Right ventricle myocardium inferior (tissue), 1 donor: ENCODE measurements at places on chromosomes 2 and 18. TPM values are rescaled to one million over a fixed set of nuclear protein-coding genes. Genes with fewer than 3 reads are reported as not detected.

NMUR1 gene
- 0.38 TPM for total RNA-seq

GRCh38 chr2:120251880-120252224 is 800 bp upstream of the RALB start:
- DNase-seq, result no peak

- no peak for DNase-seq
Measured at GRCh38 chr2:206824087-206824618, 58.7 kb downstream of the FASTKD2 start.

GRCh38 chr2:60629801-60630385 is 76.4 kb upstream of the BCL11A start:
- DNase-seq, result no peak

- no peak for DNase-seq
Measured at GRCh38 chr18:13541621-13542519, 184.5 kb downstream of the FAM210A start.

- no peak for DNase-seq
Measured at GRCh38 chr2:33672896-33673295, 73.8 kb upstream of the FAM98A start.
